ENCODE measurements at places on chromosomes 3 and 15. TPM values are rescaled to one million over a fixed set of nuclear protein-coding genes. Genes with fewer than 3 reads are reported as not detected.

UBA5 gene
- 37.7 TPM for total RNA-seq

ASTE1 gene
- 30.8 TPM for total RNA-seq

TNIK gene
- 50.0 TPM for total RNA-seq

FBXL22 gene
- total RNA-seq = 2.7 TPM

FAM81A gene
- 0.14 TPM for total RNA-seq

HIGD2B gene
- total RNA-seq = 0.47 TPM

SLC4A7 gene
- 42.7 TPM for total RNA-seq

GRCh38 chr3:21533002-21533401, 218.0 kb downstream of the ZNF385D start:
- H3K27me3 ChIP-seq = no peaks in the 10 kb centered on the region
- no peak for DNase-seq
- no peaks in the 10 kb centered on the region for H3K4me1 ChIP-seq
- no peaks in the 10 kb centered on the region for H3K36me3 ChIP-seq

DNA sequence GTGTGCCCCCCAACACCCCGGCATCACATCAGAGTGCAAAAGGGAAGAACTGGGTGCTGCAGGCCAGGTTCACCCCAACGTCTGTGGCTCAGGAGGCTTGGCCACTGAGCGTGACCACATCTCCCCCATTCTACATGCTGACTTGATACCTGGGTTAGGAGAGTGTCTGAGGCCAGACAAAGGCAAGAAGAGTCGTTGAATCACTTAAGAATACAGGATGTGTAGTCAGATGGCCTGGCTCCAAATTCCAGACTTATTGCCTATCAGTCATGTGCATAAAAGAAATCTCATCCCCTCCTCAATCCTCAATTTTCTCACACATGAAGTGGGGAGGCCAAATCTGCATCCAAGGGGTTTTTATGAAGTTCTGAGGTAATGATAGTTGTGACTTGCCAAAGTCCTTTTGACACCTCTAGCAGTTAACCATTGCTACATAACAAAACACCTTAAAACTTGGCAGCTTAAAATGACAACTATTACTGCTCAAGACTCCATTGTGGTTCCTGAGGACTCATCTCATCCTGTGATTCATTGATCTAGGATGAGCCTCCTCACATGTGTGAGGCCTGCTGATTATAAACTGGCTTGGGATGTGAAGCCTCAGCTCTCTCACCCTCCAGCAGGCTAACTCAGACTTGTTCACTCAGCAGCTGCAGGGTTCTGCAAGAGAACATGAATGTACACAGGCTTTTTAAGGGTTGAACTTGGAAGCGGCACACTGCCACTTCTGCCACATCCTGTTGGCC, 138.8 kb upstream of the TLE3 start:
- H3K27me3 ChIP-seq = no peaks in the 10 kb centered on the region
- H3K36me3 ChIP-seq = peaks cover 12% of the 10 kb centered on the region
- no peak for DNase-seq
- H3K4me3 ChIP-seq = no peak overlapping the region
- peaks cover 44% of the 10 kb centered on the region for H3K4me1 ChIP-seq
- H3K27ac ChIP-seq = no peak overlapping the region

- H3K27me3 ChIP-seq = no peaks in the 10 kb centered on the region
- peak; percentile 67 for DNase-seq
- peak within 1 kb of the TSS; percentile 65 for H3K4me3 ChIP-seq
- H3K36me3 ChIP-seq = no peaks in the 10 kb centered on the region
Observed at GRCh38 chr3:50345586-50346234, at the start of gene ZMYND10. Gene ZMYND10 (minus strand): TSS chr3:50345732. CDS start chr3:50345579, 153 bp downstream.

DNA sequence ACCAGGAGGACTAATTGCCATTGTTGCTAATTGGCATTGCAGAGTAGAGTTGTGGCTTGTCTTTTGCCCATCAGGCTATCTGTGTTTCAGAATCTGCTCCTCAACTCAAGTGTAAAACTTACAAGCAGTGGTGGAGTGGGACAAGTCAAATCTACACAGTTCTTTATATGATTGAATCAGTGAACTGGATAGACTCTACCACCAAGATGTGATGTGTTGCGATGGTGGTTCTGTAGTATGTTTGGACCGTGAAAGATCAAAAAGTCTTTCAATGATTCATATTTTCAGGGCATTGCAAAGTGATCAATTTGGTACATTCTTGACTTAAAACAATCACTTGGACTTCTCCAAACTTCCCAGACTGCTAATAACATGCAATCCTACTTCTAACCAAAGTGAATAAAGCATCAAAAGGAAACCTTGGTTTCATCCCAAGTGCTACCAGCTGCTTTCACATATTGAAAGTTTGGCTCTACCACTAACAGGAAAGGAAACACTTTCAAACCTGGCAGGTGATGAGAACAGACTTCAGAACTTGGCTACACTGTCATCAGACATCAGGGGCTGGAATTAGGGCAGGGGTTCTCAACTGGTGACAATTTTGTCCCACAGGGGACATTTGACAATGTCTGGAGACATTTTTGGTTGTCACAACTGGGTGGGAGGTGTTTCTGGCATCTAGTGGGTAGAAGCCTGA, 844.7 kb upstream of the CFAP20DC start:
- no peak overlapping the region for H3K4me3 ChIP-seq
- peaks cover 34% of the 10 kb centered on the region for H3K4me1 ChIP-seq
- peaks cover 13% of the 10 kb centered on the region for H3K36me3 ChIP-seq
- no peak for DNase-seq
- H3K27ac ChIP-seq = no peak overlapping the region

DNA sequence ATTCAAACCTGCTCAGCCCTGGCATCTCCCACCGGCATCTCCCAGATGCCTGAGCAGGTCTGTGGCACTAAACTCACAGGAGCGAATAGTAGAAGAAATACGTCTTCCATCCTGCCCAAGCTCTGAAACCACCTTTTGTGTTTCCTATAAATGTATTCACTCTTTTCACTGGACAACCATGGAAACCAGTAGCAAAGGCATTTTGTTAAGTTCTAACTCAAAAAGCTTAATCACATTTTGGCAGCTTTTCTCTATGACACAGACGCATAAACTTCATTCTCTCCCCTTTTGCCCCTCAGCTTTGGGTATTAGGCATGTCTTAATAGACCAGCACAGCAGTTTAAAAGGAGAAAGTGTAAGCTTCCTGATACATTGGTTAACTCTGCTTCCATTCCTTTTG, 24.5 kb upstream of the ARNT2 start:
- no peak for DNase-seq
- no peaks in the 10 kb centered on the region for H3K4me1 ChIP-seq
- H3K27me3 ChIP-seq = peaks cover 52% of the 10 kb centered on the region
- H3K27ac ChIP-seq = no peak overlapping the region
- no peaks in the 10 kb centered on the region for H3K36me3 ChIP-seq

GRCh38 chr3:170689893-170690660, 104.2 kb upstream of the SLC7A14 start:
- H3K27ac ChIP-seq = no peak overlapping the region
- no peaks in the 10 kb centered on the region for H3K4me1 ChIP-seq
- H3K36me3 ChIP-seq = no peaks in the 10 kb centered on the region

DNA sequence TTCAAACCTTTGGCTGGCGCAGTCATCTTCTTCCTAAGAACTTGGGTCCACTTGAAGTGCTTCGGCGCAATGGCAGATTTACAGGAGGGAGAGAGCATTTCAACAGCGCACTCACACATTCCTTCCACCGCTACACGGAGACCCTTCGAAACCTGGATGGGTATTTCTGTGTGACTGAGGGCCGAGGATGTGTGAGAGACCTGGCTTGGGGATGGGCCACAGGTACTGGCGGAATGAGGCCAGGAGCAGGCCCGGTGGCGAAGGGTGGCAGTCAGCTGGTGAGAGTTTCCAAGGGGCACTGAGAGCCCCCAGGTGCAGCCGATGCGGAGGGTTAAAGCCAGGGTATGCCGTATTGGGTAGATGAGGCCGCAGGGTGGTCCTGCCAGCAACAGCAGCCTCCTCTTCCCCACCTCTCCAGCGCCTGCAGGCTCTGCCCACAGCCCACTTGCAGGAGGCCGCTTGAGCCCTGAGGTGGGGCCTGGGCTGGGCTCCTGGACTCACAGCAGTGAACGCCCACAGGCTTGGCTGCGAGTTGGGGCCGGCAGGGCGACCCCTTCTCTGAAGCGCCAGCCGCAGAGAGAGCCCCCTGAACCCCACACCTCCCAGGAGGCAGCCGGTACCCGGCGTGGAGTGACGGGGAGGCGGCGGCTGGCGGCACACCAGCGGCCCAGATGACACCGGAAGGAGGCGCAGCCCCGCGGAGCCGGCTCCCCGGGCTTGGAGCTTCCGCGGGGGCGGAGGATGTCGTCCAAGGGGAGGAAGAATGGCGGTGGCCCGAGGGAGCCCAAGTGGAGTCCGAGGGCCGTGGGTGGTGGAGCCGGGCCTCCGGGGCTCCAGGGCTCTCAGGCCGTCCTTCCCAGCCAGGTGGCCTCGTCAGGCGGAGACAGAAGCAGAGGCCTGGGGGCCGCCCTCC, 166.5 kb downstream of the NSMCE3 start:
- H3K4me1 ChIP-seq = peaks cover 18% of the 10 kb centered on the region
- H3K27ac ChIP-seq = no peak overlapping the region

- no peaks in the 10 kb centered on the region for H3K27me3 ChIP-seq
- no peaks in the 10 kb centered on the region for H3K36me3 ChIP-seq
- DNase-seq = no peak
Observed at GRCh38 chr3:144032531-144033239, 61.1 kb downstream of the DIPK2A start.

GRCh38 chr3:188217011-188217463, 63.1 kb downstream of the LPP start:
- DNase-seq = no peak
- peaks cover 6% of the 10 kb centered on the region for H3K36me3 ChIP-seq
- H3K27ac ChIP-seq = no peak overlapping the region
- H3K27me3 ChIP-seq = no peaks in the 10 kb centered on the region
